GM20000 (cell line): ENCODE measurements at places on chromosomes 12 and 14.
A peak's percentile ranks its signal among the peaks of the same experiment; 100 is the strongest.

DNA sequence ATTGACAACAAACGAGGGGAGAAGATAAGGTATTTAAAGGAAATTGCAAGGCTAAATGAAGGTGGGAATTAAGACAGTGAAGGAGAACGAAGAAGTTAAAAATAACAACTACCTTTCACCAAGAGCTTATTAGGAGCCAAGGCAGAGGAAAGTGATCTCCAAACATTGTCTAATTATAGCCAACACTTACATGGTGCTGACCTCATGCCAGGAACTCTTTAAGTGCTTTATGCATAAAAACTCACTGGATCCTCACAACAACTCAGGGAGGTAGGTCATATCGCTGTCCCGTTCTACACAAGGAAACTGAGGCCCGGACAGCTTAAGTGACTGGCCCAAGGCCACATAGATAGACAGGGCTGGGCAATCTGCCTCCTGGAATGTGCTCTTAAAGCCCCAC lies 19.5 kb downstream of the TAMALIN start:
- DNase-seq = no peak

DNA sequence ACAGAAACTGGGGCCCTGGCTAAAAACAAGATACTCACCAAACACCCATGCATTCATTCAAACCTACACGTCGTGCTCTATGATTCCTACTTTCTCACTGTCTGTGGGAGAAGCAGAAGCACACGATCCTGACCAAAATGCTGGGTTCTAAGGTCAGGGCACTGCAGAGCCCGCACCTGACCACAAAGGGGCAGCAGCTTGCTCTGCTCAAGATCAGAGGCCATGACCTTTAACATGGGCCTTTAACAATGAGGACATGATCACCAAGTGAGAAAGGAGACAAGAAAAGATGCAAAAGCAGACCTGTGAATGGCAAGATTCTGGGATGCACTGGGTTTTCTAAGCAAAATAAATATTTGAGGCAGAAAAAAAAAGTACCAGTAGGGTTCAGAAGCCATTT lies 40.1 kb upstream of the VPS33A start:
- no peak for DNase-seq

- DNase-seq = no peak
Observed at GRCh38 chr12:78928200-78929074, 63.9 kb downstream of the SYT1 start.

GRCh38 chr12:64618953-64619590 lies 8.8 kb downstream of the RASSF3 start:
- DNase-seq = peak; percentile 54

- DNase-seq = no peak
Observed at GRCh38 chr14:77859934-77860570, 60.1 kb downstream of the ADCK1 start.

GRCh38 chr14:85531141-85531586 lies 1.2 kb downstream of the FLRT2 start:
- no peak for DNase-seq

DNA sequence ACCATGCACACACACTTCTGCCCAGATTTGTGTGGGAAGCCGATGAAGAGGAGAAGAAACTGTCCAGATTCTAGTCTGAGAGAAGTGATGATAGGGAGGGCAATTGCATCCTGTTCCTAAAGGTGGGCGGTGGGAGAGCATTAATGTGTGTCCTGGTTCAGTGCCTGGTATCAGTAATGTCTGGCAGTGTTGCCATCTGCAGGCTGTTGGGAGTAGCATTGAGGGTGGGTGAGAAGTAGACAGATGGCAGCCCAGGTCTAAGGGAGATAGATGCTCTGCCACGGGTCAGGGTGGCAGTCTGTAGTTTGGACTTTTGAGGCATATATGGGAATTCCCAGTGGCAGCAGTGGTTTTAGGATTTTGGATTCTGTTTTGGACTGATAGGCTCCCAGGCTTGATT lies 156.4 kb downstream of the ETNK1 start:
- no peak for DNase-seq

DNA sequence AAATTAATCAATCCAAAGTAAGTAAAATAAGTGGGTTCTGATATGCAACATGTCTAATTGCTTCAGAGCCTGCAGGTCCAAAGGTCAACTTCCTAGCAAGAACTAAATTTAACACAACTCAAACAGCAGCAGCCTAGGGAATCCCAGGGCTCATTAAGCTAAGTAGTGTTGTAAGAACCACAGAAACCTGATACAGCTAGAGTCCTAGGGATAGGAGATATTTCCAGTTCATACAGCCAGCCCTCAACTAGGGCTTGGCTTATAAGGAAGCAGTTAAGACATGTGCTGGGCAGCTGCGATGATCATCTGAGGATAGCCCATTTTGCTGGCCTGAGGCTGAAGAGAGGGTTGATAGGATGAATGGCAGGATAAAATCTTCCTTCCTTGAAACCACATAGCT lies at the start of gene OR4Q3:
TSS of gene OR4Q3 (plus strand) at position 316 of the 400 bp plus-strand sequence.
- DNase-seq = no peak

- DNase-seq = peak; percentile 73
Observed at GRCh38 chr12:123075646-123076171, 75.2 kb downstream of the PITPNM2 start.

- no peak for DNase-seq
Observed at GRCh38 chr12:75622492-75622891, 111.1 kb upstream of the KRR1 start.

GRCh38 chr12:20445687-20446086 lies 77.3 kb downstream of the PDE3A start:
- no peak for DNase-seq

GRCh38 chr12:13208533-13209435 lies 12.3 kb downstream of the EMP1 start:
- DNase-seq = no peak

- DNase-seq = no peak
Observed at GRCh38 chr12:113347-113746, 46.8 kb downstream of the IQSEC3 start.

GRCh38 chr12:24062642-24063245 lies 113.3 kb upstream of the SOX5 start:
- DNase-seq = no peak

- DNase-seq = peak; percentile 86
Observed at GRCh38 chr12:31896514-31897039, 62.6 kb upstream of the RESF1 start.

- no peak for DNase-seq
Observed at GRCh38 chr12:111242184-111242583, 126.7 kb downstream of the PHETA1 start.

DNA sequence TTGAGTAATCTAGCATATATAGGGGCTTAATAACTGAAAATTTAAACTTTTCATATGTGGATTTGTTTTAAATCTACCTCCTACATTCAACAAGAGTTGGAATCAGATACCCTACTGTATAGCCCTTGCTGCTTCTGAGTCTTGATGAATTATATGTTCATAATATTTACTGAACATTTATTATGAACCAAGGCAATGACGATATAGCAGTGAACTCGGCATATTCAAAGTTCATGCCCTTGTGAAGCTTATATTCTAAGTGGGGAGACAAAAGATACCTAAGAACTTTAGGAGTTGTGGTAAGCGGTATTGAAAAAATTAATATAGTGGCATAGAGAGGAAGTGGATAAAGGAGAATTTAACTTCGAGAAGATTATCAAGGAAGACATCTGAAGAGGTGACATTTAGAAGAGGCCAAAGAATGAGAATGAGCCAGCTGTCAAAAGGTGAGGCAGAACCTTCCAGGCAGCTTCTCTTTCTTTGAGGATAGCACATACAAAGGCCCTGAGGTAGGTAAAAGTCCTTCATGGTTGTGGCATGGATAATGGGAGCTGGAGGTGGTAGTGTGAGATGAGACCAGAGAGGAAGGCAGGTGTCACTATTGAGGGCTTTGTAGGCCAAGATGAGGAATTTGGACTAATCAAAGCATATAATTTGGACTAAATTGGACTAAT lies 10.2 kb downstream of the EID3 start:
- DNase-seq = no peak

DNA sequence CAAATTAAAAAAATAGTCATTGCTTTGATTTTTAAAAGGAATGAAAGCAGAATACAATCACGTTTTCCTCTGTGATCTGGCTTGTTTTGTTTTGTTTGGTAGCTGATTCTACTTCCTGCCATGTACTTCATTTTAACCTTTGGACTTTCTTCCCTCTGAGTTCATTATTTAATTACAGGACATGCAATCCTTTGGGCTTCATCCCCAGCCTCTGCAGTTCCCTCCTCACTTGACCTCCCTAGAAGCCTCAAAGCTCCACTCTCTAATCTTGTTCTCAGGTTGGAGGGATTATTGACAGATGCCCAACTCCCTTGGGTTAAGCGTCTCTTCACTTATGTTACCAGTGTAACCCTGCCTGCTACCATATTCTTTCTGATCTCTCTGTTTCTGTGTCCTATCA lies 967.9 kb upstream of the SEL1L start:
- DNase-seq = no peak

GRCh38 chr14:26694521-26694920 lies 96.7 kb upstream of the NOVA1 start:
- no peak for DNase-seq

DNA sequence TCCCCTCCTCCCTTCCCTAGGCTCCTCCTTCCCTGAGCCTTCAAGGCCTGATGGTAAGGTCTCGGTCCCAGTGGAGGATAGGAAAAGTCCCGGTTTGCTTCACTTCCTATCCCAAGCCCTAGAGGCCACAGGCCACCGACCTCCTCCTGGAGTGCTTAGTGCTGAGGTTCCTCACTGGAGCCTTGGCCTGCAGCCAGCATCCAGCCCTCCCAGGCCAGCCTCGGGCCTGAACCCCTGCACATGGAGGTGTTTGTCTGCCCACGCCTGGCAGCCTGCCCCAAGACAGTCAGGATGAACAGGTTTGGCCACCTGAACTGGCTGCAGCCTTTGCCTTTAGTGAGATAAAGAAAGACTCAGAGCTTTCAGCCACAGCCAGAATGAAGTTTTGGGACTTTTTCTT lies 15.8 kb upstream of the KRT7 start:
- DNase-seq = no peak

DNA sequence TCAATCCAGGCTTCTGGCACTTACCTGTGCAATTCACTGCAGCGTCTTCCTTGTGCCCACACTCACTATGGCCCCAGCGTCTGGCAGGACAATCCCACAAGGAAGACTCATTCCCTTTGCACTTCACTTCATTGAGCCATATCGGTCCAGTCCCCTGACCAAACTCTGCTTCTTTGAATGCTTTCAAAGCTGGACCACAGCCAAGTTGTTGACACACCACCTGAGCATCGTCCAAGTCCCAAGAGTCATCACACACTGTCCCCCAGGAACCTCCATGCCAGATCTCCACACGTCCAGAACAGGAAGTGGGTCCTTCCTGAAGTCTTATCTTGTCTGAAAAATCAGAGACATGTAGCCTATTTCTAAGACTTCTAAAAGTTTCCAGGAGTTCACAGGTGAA lies 20.2 kb downstream of the CD163 start:
- DNase-seq = no peak

- no peak for DNase-seq
Observed at GRCh38 chr12:2290516-2291065, 237.8 kb downstream of the CACNA1C start.

- DNase-seq = peak; percentile 79
Observed at GRCh38 chr12:109053382-109054123, 1.2 kb downstream of the USP30 start.

- no peak for DNase-seq
Observed at GRCh38 chr12:97323154-97323553, 139.4 kb upstream of the RMST start.

- peak; percentile 55 for DNase-seq
Observed at GRCh38 chr12:62435303-62436163, 31.1 kb upstream of the MON2 start.

DNA sequence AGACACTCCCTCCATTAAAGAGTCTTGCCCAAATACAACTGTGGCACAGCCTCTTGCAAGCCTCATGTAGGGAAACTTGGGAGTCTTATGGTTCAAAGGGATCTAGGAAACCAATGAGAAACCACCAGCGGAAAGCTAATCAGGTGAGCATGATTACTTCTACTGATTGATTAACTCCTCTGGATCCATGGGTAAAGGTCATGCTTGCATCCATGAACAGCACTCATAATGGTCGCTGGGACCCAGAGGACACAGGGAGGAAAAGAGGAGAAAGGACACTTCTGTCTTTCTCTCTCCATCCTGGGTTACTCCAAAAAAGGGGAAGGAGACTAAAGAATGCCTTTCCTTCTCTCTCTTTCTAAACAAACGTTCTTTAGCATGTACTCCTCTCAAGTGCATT lies 1397.2 kb downstream of the LRFN5 start:
- DNase-seq = no peak

DNA sequence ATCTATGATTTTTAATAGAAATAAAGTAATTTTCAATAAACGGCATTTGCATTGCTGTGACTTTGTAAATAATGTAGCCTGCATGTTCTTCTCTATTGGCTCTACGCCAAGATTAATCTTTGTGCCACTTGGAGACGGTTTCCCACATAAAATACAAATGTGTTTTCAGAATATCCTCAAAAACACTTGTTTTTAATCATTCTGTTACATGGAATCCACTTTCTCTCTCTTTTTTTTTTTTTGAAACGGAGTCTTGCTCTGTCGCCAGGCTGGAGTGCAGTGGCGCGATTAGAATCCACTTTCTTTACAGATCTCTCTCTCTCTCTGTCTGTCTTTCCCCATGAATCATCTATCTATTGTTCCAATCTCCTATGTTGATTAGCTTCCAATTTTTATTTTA lies 22.8 kb upstream of the SSPN start:
- no peak for DNase-seq

GRCh38 chr12:11228296-11228879 lies 41.1 kb downstream of the PRB3 start:
- peak; percentile 42 for DNase-seq

DNA sequence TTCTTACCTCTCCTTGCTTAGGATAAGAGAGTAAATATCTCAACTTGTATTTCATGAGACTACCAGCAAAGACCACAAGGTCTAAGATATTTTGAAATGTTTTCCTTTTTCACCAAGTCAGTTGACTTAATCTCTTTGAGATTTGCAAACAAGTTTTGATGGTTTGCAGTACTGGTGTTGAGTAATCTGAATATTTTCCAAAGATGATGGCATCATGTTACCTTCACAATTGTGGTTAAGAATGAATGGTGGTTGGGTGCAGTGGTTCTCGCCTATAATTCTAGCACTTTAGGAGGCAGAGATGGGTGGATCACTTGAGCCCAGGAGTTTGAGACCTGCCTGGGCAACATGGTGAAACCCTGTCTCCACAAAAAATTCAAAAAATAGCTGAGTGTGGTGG lies 225.7 kb downstream of the TMTC2 start:
- DNase-seq = no peak
